ENCODE measurements at places on chromosomes 11 and 22.

DNA sequence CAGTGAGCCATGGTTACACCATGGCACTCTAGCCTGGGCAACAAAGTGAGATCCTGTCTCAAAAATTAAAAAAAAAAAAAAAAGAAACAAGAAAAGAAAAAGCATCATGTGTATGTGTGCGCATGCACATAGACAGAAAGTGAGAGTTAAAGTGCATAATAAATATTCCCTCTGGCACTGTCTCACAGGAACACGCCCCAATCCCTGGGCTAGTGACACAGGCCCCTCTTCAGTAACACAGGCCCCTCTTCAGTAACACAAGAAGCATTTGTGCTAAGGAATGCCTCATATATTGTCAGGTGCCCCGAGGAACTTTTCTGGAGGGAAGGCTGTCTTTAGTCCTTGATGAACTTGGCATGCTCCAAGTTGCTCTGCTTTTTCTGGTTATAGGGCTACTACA lies 57.5 kb downstream of the RPL27A start:
- DNase-seq = no peak

- no peak for DNase-seq
Measured at GRCh38 chr11:76512851-76513653, 68.2 kb downstream of the EMSY start.

GRCh38 chr11:15849257-15849656 lies 507.1 kb downstream of the SOX6 start:
- no peak for DNase-seq

GRCh38 chr11:30683176-30683575 lies 97.0 kb upstream of the MPPED2 start:
- no peak for DNase-seq

- DNase-seq = no peak
Measured at GRCh38 chr11:104098132-104098531, 61.7 kb downstream of the DDI1 start.

GRCh38 chr11:120441592-120441991 lies 70.0 kb upstream of the GRIK4 start:
- no peak for DNase-seq

DNA sequence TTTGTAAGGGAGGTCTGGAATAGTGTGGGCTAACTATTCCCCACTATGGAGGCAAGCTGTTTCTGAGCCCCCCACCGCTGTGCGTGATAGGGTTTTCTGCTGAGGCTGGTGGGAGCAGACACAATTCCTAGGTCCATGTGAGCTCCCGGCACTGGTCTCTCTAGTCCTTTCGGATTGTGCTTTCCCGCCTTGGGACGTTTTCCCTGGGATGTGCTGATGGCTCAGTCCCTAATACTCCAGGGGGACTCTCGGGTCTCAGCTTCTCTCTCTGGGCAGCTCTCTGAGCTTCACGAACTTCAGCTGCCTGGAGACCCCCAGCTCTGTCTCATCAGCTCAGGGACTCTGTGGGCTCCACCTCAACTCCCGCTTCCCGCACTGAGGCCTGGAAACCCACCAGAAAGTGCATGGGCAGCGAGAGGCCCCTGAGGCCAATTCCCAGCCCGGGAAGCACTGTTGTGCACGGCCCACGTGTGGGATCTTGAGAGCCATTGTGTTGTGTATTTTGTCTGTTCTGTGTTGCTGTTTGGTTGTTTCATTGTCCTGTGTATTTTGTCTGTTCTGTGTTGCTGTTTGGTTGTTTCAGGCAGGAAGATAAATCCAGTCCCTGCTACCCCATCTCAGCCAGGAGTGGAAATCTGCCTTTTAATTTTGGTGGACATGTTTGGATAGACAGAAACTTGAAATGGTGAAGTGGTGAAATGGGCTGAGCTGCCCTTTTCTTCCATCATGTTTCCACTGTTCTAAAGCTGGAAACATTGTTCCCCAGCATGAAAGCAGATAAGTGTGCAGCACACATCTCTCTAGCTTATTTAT lies 12.7 kb upstream of the TNNT3 start:
- DNase-seq = peak; percentile 57

DNA sequence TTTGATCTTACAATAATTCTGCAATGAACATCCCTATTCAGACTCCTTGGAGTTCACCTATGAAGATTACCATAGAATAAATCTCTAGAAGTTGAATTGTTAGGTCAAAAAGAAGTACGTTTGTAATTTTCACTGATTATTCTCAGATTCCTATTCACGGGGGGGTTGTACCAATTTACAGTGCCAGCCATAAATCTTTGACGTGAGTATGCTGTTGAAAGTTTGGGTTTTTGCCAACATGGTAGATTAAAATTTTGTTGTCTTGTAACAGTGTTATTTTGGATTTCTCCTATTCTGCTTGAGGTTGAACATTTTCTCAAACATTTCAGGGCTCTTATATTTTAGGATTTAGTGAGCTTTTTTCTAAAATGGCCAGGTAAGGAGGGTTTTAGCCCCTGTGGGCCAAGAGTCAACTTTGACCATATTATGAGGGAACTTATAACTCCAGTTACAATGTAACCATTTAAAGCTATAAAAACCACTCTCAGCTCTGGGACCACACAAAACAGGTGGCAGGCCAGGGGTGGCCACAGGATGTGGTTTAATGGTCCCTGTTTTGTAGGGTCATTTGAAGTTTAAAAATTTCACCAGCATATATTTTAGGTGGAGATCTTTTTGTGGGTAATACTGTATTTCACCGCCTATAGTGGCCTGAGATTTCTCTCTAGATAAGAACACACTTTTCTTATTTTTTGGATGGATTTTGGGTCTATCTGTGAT lies 25.8 kb downstream of the GGTLC2 start:
- DNase-seq = no peak

DNA sequence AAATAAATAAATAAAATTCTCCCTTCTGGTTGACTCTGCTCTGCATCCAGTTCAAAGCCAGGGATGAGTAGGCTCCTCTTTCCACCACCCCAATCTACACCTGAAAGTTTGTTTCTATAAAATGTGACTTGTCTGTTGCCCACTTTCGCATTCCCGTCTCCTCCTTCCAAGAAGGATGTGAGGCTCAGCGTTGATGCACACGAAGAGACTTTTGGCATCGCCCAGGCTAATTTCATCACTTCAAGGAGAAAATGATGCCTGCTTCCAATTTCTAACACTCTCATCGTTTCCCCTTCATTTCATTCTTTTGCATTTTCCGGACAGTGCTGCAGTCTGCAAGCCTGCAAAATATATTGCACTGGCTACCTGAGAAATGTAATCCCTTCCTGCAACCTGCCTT lies 3.9 kb downstream of the MPPED1 start:
- DNase-seq = no peak

DNA sequence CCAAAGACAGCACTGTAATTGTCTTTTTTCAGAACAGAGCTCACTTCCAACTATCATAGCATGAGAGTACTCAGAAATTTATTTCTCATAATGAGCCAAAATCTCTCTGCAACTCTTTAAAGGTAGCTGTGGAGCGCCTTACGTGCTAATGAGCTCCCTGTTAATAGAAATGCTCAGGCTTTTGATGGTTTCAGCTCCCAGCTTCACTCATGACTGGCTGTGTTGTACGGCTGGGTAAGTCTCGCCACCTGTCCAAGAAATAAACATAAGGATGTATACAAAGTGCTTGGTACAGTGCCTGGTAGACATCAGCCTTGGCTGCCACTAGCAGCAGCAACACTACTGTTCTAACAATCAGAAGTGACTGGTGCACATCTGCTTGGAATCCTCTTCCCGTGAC lies 109.4 kb downstream of the LDLRAD3 start:
- DNase-seq = no peak

DNA sequence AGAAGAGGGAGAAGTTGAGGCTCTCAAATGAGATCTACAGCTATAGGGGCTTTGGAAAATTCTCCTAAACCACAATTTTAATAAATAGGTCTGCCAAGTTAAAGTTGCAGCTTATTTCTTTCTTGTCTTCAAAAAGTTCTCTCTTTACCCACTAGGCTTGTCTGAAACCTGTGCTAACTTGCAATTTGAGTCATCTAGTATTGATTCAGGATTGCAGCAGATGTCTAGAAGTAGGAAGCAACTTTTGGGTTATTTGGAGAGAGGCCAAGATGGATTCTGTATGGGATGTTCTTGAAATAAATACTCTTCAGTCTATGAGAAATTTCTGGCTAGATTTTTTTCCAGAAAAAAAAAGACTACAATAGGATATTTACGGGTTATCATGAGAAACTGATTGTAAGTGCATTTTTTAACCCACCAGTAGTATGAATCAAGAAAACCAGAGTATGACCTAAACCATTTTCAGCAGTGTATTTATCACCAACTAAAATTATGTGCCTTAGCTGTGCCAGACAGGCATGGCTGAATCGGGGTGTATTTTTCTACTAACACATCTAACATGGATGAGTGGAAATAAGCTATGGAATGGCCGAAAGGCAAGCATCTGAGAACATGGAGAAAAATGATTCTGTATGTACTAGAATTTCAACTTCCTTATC lies 4.9 kb upstream of the RAB38 start:
- no peak for DNase-seq

DNA sequence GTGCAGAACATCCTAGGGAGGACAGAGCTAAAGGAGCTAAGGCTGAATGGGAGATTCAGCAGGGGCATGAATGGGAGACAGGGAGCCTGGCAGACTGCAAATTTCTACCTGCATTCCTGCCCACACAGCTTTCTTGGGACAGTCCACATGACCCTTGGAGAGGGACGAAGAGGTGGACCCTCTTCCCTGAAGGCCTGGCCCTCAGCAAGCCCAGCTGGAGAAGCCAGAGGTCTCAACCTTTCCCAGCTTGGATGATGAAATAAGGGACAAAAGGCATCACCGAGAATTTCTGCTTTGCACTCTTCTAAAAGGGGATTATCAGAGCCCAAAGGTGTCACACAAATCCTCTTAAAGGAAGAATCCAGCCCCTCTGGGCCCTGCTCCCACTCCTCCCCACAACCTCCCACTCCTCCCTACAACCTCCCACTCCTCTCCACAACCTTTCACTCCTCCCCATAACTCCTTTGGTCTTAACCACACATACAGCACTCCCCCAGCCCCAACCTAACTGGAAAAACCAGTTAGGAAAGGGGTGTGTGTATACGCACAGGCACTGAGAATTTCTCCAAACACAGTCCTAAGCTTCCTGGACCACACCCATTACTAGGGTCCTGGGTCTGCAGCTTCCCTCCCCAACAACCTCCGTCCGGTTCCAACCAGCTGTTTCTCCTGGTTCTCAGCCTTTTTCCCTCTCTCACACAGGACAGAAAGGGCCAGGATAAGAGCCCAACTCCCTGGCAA lies 38.4 kb downstream of the RPL27A start:
- DNase-seq = no peak

DNA sequence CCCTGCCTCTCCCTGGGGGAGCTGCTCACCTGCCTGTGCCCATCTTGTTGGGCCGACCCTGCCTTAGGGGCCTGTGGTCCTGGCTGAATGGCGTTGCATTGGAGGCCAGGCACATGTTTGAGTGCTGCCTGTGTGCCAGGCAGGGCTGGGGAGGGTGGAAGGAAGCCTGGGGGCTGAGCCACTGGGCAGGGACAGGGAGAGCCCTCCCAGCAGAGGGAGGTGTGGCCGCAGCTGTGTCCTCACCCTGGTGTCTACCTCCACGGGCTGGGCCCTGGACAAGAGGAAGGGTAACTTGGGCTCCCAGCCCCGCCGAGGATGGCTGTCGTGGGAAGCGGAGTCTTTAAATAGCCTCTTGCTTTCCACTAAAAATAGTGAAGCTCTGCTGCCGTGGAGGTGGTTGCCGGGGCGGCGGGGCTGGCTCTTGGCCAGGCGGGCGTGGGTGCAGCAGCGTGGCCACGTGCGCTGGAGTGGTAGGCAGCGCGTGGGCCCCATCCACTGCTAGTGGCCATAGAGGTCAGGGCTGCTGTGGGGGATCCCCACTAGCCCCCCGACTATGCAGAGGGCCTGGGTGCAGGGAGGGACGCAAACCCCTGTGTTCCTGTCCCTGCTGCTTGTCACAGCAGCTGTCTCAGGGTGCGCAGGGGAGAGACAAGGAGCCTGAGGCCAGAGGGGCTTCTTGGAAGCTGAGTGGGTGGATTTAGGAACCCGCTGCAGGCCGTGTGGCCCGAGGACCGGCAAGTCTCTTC lies 6.2 kb downstream of the ZDHHC8 start:
- no peak for DNase-seq

GRCh38 chr11:63369971-63370588 lies 495 bp downstream of the SLC22A9 start:
- DNase-seq = no peak
